ENCODE measurements at places on chromosomes 6 and 20.

DNA sequence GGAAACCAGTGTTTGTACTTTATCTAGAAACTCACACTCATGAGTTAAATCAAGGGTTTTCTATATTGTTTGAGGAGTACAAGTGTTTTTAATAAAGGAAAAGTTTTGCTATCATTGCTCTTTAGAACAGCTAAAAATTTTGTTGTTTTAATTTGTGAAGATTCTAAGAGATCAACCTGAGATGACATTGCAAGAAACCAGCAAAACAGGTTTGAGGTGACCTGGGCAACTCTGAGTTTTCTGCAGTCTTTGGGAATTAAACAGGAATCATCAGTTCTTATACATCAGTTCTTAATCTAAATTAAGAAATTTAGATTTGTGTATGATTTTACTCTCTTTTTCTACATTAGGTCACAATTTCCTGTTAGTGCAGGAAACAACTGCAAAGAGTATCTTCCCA, 114.5 kb downstream of the JAG1 start:
- DNase-seq, result no peak

- no peak for DNase-seq
Observed at GRCh38 chr6:24936641-24937317, 1.0 kb upstream of the RIPOR2 start.

GRCh38 chr20:61819921-61820825, 245.5 kb downstream of the TAF4 start:
- no peak for DNase-seq

- no peak for DNase-seq
Observed at GRCh38 chr6:96787846-96788580, 49.3 kb downstream of the GPR63 start.

GRCh38 chr6:31304683-31305082, 32.8 kb upstream of the HLA-C start:
- DNase-seq, result no peak

DNA sequence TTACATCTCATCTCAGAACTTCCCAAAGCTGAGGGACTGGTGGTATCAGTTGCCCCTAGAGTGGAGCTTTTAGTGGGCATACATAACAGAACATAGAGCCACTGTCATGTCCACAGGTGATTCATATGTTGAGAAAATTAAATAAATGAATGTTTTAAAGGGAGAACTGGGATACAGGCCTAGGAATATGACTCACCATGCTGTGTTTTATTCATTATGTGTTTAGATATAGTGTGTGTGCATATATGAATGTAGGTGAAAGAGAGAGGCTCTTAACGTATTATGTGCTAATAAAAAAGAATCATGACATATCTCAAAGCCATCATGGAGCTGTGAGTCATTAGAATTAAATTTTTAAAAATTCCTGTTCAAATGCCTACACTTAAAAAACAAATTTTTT, 332.2 kb upstream of the RSPO3 start:
- DNase-seq, result no peak

DNA sequence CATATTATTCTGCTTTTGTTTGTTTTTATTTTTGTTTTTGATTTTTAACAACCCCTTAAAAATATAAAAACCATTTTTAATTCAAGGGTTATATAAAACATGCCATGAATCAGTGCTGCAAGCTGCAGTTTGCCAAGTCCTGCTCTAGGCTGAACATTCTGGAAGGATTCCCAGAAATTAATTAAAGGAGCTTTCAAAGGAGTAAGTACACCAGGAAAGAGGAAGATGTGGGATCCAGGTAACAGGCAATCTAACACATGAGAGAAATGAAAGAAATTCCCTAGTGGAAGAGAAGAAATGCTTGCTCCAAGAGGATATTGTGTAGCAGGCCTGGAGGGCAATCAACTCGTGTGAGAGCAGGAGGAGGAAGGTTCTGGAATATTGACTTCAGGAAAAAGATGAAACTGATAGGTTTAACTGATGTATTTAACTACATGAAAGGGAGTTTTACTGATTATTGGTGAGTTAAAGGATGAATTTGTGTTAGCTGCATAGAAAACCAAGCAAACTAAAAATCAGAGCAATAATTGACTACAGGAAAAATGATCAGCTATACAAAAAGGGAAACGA, 146.0 kb upstream of the PHACTR1 start:
- DNase-seq, result no peak

DNA sequence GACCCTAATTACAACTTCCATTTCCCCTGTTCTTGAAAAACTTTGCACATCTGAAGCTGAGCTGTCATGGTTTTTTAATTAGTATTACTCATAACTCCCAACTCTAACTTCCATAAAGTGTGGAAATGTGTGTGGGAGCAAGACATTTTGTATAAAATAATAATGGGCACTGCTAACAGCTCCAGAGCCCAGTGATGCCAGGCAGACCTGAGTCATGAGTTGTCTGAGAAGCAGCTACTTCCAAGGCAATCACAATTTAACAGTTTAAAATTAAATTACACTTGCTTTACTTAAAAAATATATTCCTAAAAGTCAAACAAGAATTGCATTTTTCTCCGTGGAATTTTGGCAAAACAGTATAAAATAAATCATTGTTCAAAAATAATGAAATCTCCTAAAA, 6.4 kb downstream of the SLC2A12 start:
- DNase-seq, result no peak
